ENCODE measurements at places on chromosomes 1 and 21.

DNA sequence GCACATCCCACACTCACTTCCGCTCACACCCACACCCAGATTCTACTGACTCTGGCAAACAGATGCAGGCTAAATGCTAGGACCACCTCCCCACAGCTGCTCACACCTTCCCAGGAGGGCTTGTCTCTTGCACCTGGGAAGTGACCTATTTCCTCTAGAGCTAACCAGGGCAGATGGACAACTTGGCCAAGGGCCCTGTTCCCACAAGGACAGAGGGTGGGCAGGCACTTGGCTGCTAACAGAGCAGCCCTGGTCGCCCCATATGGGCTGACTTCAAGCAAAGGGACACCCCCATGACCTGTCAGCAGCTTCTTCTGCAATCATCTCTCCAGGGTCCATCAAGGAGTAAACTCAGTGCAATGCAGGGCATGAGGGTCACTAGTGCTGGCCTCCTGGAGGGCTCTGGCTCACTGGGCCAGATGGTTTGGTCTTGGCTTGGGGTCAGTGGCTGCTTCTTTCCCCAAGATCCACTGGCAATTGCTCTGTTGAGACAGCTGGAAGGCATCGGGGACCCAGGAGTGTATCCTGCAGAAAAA lies 641.5 kb downstream of the PLPP3 start:
- no peak for DNase-seq

DNA sequence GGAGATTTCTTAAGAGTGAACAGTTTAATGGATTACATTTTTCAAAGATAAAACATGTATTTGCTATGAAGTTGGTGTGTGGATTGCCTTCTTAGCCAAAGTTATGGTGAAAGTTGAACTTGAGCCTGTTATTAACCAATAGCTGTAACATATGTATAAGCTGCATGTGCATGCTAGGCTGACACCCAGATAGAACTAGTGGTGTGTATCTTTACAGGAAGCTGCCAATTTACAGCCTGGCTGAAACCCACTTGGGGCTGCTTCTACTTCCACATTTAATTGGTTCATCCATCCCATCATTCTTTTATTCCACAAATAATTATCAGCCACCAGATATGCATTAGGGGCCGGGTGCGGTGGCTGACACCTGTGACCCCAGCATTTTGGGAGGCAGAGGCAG lies 3.3 kb downstream of the PLA2G5 start:
- no peak for DNase-seq

DNA sequence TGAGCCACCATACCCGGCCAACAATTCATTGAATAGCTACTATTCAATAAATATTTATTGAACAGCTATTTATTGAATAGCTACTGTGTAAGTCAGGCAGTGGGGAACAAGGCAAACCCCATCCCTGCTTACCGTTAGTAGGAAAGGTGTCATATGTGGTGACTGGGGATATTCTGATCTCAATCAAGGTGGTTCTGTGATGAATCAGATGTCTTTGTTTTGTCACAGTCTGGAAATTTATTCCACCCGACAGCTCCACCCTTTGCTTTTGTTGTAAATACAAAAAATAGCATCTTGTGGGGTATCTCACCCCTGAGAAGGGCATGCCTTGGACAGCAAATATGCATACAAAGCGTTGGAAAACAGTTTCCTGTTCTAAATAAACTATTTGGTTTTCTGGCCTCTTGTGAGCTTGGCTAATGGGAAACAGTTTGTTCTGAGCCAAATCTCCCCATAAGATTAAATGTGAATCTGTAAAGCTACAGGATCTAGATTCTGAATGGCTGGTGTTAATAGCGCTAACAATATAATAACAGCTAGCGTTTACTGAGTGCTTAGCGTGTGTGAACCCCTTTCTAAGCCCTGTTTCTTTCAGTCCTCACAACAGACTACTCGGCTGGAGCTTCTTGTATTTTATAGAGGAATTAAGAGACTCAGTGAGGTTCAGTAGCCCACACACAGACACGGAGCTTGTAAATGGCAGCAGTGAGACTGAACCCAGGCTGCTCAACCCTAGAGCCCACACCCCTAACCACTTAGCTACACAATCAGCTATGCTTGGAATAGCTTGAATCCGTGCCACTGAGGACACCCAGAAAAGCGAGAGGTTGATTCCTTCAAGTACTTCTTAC lies 5.5 kb downstream of the PDPN start:
- DNase-seq, result no peak

GRCh38 chr21:45494135-45494850 lies 47.9 kb downstream of the SLC19A1 start:
- DNase-seq, result no peak

DNA sequence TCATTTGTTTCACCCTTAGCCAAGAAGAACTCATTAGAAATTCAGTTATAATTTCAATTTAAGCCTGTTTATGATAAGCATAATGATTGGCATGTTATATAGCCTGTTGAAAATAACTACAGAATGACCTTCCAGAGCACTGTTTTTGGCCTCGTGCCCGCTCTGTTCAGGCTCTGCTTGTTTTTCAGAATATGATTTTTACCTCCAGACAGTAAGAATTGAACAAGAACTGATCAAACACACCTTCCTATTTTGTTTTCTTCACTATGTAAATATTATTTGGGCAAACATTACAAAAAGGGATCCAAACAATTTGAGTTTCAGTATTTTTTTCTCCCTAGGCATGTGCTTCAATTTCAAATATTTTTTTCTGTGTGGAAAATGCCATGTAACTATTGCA lies 48.1 kb upstream of the ANGPTL1 start:
- no peak for DNase-seq

- DNase-seq, result no peak
Observed at GRCh38 chr1:233614743-233615521, 1.0 kb downstream of the KCNK1 start.

GRCh38 chr1:242568666-242569065 lies 44.2 kb upstream of the PLD5 start:
- DNase-seq, result no peak

- no peak for DNase-seq
Observed at GRCh38 chr1:12276225-12276624, 46.4 kb downstream of the VPS13D start.

GRCh38 chr1:88088481-88088880 lies 595.6 kb upstream of the PKN2 start:
- no peak for DNase-seq

GRCh38 chr1:104266612-104267011 lies 516.9 kb downstream of the AMY1C start:
- no peak for DNase-seq

- DNase-seq, result no peak
Observed at GRCh38 chr21:38148046-38148445, 108.7 kb upstream of the KCNJ15 start.

- DNase-seq, result no peak
Observed at GRCh38 chr21:37927711-37928110, 11.5 kb upstream of the KCNJ6 start.

DNA sequence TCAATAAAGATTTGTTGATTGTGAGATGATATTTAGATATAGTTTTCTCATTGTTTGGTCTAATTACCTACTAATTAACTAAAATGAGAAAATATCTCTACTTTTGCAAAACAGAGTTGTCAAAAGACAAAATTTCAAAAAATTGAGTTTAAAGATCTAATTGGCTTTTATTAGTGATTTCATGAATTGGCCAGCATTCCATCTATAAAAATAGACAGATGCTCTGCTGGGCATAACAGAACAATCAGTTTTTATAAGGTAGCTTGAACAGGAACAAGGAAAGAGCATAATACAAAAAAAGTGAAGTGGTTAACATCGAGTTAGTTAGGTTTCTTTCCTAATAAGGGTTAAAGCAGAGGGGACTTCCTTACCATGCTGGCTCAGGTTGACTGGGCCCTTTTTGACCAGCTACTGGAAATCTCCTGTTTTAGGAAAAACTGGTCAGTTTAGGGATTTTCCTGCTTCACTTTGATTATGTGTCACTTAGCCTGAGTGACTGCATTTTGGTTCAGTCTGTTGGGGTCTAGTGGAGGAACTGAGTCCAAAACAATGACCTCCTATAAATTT lies 63.0 kb downstream of the VCAM1 start:
- DNase-seq, result no peak

DNA sequence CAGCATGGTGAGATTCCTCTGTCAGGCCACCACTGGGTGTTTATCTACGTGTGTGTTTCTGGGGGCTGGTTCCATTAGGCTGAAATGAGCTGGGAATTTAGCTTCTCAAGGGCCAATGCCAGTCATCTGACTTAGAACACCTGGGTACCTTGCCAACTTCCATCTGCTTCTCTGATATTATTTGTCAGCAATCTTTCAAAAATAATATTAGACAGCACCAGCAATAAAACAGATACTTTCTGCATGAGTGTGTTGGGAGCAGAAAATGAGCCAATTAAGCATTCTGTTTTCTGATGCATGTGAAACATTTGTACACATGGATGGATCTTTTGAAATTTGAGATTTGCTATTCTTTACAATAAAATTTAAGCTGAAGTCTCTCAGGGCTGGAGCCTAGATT lies 124.1 kb downstream of the RYR2 start:
- DNase-seq, result no peak

GRCh38 chr1:8671306-8671917 lies 146.0 kb downstream of the RERE start:
- no peak for DNase-seq

- peak; percentile 94 for DNase-seq
Observed at GRCh38 chr1:112715264-112716053, at the start of gene PPM1J. Gene PPM1J, minus strand, starts transcription at chr1:112715332. Its CDS starts 31 bp downstream, at chr1:112715301.

- no peak for DNase-seq
Observed at GRCh38 chr1:162361349-162361748, 15.3 kb downstream of the SPATA46 start.

DNA sequence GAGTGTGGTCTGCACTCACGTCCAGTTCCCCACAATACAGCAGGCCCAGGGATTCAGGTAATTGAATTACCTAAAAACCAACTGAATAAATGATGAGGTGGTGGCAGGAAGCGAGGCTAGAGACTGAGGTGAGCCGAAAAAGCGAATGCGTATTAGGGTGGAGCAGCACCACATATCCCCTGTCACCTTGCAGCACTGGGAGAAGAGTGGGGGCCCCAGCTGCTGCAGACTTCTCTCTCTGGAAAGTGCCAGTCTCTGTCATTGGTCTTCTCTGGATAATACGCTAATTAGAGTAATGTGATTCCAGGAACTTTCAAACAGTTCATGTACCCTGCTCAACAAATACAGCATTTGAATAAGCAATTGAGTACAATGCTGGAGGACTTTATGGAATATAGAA lies 199.0 kb downstream of the RPS6KC1 start:
- DNase-seq, result no peak

DNA sequence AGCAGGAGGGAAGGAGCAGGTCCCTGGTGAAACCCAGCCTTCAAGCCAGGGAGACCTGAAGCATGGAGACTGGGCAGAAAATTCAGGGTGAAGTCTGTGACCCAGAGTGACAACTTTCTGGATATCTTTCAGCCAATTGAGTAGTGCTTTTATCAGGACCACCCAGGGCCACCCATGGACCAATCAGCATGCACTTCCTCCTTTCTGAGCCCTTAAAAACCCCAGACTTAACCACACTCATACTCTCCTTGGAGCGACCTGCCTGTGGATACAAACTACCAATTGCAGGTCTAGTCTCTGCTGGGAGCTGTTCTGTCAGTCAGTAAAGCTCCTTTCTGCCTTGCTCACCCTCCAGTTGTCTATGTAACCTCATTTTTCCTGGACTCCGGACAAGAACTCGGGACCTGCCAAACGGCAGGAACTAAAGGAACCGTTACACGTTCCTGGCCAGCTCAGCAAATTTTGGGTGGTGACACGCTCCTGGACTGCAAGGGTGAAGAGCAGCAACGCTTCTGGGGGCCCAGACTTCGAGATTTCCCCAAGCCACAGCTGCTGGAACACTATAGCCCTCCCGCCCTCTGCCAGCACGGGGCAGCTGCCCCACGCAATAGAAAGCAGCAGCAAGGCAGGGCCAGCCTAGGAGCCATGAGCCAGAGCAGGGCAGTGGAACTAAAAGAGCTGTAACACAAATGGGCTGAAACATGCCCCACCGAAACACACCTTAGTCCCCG lies 1183.4 kb downstream of the AMY1C start:
- DNase-seq, result no peak

- no peak for DNase-seq
Observed at GRCh38 chr1:209229494-209230061, 353.9 kb upstream of the CAMK1G start.

All from stimulated activated CD4-positive, alpha-beta T cell treated with anti-CD3 and anti-CD28 coated beads, Interleukin-1b, Interleukin-23, amount 100 ng/mL, for 1 hour (primary cell).